ENCODE measurements at places on chromosomes 7 and 10.

- no peak for DNase-seq
These were observed 270.6 kb downstream of the TRIL start for GRCh38 chr7:28687537-28687936.

- DNase-seq: no peak
These were observed 196.3 kb downstream of the JCAD start for GRCh38 chr10:29862923-29863614.

DNA sequence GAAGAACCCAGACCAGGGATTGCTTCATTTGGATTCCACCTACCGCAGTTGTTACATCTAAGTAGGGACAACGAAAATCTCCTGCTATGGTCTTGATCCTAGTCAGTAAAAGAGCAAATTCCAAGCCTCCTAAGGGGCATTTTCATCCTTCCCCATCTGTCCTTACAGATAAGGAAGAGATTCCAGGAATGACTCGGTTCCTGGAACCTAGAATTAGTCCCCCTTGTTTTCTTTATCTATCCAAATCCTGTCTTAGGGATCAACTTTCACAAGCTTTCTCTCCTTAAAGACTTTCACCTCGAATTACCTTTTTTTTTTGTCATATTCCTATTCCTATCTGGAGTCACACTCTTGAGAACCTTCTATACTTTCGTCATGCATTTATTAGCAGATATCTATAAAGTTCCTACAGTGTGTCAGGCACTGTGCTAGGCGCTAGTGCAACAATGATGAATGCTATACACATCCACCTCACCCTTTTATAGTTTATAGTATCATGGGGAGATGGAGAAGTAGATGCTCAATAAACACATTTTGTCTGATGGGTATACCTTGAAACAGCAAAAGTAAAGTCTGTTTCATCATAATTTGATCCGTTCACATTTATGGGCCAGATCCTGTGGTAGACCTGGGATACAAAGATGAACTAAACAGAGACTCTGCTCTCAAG is 39.2 kb downstream of the LAMB4 start:
- DNase-seq: no peak

DNA sequence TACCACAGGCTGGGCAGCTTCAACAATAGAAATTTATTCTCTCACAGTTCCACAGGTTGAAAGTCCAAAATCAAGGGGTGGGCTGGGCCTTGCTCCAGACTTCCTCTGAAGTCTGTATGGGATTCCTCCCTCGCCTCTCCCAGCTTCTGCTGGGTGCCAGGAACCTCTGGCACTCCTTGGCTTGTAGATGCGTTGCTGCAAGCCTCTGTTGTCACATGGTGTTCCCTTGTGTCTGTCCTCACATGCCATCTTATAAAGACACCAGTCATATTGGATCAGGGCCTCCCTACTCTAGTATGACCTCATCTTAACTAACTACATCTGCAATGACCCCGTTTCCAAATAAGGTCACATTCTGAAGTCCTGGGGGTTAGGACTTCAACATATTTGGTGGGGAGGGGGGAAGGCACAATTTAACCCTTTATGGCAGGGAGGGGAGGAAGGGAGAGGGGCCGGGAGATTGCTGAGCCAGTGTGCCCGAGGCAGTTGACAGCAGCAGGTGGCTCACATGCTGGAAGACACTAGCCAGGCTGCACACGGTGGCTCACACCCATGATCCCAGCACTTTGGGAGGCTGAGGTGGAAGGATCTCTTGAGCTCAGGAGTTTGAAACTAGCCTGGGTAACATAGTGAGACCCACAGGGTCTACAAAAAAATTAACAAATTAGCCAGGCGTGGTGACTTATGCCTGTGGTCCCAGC is 18.8 kb downstream of the ZNF282 start:
- no peak for DNase-seq

GRCh38 chr7:27161721-27162560 is 3.4 kb downstream of the HOXA9 start:
- no peak for DNase-seq

DNA sequence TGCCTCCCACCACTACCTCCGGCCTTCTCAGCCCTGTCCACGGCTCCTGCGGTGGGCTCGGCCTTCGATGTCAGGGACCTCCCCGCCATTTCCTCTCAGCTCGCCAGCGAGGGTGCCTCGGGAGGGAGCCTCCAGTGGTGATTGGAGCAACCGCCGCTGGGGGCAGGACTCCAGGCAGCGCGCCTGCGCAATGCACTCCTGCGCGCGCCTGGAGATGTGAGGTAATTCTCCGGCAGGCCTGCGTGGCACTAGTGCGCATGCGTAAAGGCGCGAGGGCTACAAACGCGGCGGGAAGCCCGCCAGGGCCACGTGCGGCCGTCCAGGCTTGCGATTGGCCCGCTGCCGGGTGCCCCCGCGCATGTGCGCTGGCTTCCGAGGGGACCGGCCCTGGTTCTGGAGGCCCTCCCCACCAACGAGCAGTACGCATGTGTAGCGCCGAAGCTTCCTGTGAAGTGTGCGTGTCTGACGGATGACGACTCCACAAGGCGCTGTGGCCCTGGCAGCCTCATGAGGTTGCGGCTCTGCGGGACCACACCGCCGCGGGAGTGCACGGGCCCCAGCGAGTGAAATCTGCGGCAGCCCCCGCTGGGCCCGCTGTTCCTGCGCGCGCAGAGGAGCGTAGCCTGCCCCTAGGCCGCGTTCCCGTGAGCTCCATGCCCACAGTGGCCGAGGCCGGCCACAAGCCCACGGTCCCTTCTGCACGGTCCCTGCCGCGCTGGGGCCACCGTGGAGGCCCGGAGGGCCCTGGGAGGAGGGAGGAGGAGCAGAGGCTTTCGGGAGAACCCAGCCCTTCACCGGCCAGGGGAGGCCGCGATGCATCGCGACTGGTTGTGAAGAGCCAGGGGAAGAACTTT is at the start of gene SYCE1:
SYCE1 (minus strand) TSS at position 143 of the 854 bp plus-strand sequence; CDS start at position 89, 54 bp downstream.
- DNase-seq: peak; percentile 14

DNA sequence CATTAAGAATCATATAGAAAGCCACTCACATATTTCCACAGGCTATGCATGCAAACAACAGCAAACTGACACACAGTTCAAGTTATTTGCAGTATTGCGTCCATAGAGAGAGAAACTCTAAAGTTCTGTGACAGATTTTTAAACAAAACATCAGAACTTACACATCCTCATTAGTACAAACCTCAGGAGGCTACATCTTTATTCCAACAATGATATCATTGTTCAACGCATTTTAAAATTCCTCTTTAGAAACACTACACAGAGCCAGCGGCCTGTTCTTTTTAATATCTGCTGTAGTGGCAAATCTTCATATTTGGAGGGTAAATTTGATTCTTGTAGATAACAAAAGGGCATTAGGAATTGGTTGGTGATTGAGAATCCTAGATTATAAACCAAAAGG is 55.9 kb upstream of the NFE2L3 start:
- DNase-seq: no peak

DNA sequence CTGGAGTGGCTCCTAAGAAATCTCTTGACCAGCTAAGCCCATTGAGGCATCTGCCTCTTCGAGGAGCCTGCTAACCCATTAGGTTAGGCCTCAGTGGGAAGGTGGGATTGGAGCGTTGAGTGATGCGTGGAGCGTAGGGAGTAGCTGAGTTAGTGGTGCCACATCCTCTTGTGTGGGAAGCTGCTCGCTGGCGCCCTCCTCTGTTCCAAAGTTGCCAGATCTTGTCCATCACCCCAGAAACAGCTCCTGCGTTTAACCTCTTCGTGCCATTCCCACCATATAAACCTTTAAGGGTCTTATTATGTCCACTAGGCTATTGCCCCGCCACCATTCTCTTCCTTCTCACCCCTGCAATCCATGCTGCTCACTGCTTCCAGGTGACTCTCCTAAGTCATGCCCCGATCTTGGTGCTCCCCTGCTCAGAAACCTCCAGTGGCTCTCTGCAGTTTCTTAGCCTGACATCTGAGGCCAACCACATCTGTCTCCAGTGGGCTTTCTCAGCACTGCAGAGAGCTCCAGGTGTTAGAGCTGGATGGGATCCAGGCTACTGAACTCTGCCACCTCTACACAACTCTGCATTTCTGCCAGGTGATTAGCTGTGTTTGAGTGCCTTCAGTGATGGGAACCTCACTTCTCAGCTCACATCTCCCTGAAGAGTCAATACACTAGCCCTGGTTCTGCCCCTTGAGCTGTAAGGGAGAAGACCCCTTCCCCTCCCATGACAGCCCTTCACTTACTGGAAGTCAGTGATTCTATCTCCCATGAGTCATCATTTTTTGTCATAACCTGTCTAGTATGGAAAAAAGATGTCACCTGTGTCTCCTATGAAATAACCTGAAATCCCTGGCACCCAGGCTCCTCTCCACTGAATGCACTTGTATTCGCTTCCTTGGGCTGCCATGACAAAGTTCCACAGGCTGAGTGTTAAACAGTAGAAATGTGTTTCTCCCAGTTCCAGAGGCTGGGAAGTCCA is 65.0 kb upstream of the FGFR2 start:
- DNase-seq: peak; percentile 16

GRCh38 chr10:10626734-10627133 is 390.9 kb upstream of the CELF2 start:
- DNase-seq: no peak

DNA sequence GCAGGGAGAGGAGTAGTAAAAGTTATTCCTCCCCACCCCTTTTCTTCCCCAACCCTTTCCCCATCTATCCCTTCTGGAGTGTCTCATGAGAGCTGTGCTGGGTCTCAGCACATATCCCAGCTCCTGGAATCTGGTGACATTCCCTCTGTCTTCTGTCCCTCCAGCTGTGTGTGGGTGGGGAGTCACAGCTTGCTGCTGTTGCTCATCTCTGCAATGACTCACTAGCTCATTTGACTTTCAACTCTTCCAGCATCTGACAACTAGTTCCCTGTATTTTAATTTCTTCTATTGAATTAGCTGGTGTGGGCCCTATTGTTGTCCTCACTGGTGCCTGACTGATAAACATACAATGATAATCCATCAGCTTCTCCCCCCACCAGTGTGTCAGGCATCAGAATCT is 198.9 kb upstream of the AUTS2 start:
- DNase-seq: no peak

DNA sequence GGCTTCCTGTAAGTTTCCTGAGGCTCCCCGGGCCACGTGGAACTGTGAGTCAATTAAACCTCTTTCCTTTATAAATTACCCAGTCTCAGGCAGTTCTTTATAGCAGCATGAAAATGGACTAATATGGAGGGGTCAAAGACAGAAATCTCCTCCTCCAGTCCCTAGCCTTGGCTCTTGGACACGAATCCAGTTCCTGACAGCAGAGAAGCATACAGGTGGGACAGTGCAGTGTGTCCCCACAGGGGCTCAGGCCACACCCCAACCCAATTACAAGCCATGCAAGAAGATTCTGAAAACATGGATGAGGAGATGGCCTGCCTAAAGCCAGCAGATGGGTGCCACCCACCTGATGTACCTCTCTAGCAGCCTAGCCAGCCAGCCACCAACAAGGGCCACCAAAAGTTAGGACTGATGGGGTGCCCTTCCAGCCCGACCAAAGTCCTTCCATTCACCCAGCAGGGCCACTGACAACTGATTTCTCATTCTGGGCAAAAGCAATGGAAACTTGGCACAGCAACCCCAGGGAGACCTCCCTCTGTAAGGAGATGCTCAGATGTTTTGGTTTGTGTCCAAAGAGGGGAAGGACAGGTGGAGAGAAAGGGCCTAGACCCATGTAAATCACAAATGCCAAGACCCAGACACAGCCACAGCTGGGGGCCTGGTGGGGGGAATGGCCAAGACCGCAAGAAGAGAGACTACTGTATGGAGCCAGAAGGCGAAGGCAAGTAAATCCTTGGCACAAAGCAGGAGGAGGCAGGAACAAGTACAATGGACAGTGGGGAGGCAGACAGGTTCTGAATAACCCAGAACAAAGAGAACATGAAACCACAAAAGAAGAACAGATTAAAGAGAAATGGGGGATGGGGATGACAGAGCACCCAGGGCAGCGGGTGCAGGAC is 13.6 kb downstream of the GPRIN2 start:
- no peak for DNase-seq

GRCh38 chr7:129615018-129615417 is 3.5 kb downstream of the NRF1 start:
- no peak for DNase-seq

- peak; percentile 30 for DNase-seq
These were observed 666 bp downstream of the SMKR1 start for GRCh38 chr7:129502708-129503685.

- DNase-seq: no peak
These were observed 9.6 kb downstream of the NFKB2 start for GRCh38 chr10:102405108-102405571.

DNA sequence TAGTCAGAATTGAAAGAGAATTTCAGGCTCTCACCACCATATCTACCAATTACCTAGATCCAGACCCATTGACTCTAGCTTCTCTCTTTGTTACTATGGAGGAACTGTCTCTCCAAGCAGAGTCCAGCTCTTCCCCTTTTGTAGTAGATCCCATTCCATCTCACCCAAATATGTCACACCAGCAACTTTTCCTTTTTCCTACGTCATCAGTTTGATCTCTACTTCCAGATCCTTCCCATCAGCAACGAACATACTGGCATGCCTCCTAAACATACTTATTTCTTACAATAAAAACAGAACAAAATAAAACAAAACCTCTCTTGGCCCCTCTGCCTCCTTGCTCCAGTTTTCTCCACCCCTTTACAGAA is 5.9 kb upstream of the CALU start:
- no peak for DNase-seq

GRCh38 chr7:158289231-158289630 is 298.4 kb downstream of the PTPRN2 start:
- DNase-seq: no peak

DNA sequence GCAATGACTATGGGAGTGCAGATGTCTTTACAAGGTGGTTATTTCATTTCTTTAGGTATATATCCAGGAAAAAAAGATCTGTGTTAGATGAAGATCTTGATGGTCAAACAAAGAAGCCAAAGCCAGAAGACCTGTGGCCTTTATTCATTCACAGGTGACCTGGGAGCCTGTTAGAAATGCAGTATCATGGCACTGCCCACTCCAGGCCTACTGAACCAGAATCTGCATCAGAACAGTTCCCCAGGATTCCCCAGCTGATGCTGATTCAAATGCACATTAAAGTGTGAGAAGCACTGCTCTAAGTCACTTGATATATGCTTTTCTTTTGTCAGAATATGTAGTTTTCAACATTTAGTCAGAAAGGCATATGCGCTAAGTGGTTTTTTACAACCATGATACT is 251.1 kb downstream of the IPMK start:
- no peak for DNase-seq

- DNase-seq: no peak
These were observed 70.8 kb downstream of the TCERG1L start for GRCh38 chr10:131240691-131241090.

- no peak for DNase-seq
These were observed 42.1 kb downstream of the PANK1 start for GRCh38 chr10:89602919-89603318.

DNA sequence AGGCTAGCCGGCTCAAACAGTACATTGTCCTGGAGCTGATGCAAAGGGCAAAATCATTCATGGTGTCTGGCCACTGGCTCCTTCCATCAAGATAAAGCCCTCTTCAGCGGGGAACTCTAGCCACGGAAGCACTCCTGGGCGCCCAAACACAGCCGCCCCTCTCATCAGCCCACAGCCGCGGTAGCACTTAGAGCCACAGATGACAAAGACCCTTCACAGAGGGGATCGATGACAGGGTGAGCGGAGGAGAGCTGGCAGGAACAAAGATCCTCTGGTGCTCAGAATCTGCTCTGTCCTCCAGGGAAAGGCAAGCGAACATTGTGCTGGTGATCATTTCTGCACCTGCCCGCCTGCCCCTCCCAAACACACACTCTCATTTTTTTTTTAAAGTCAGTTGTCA is 222.2 kb upstream of the NRP1 start:
- DNase-seq: no peak

GRCh38 chr10:16968416-16969041 is 151.3 kb upstream of the RSU1 start:
- no peak for DNase-seq

All from stimulated activated CD4-positive, alpha-beta T cell treated with anti-CD3 and anti-CD28 coated beads, Interleukin-2, amount 100 ng/mL, for 24 hours (primary cell).